ENCODE measurements at places on chromosomes 3 and 15. TPM values are rescaled to one million over a fixed set of nuclear protein-coding genes. Genes with fewer than 3 reads are reported as not detected.
A peak's percentile ranks its signal among the peaks of the same experiment; 100 is the strongest.

Gene P2RY1
- total RNA-seq = 6.8 TPM

Gene SLC24A1
- 5.5 TPM for total RNA-seq

DNA sequence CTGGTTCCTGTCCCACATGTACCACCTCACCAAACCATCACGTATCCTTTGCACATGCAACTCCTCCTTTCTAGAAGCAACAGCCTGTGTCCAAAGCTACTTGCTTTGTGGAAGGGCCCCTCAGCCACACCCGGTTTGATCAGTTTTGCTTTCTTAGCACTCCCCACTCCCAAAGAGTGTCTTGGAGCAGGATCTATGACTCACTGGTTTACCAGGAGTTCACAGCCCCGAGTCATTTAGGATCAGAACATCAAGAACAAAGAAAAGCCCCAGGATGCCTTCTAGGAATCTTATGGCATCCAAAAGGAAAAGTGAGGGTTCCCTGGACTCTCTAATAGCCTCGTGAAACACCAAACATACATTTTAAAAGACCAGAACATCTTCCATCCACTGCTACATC is 50.7 kb upstream of the IGF1R start:
- no peak for DNase-seq

DNA sequence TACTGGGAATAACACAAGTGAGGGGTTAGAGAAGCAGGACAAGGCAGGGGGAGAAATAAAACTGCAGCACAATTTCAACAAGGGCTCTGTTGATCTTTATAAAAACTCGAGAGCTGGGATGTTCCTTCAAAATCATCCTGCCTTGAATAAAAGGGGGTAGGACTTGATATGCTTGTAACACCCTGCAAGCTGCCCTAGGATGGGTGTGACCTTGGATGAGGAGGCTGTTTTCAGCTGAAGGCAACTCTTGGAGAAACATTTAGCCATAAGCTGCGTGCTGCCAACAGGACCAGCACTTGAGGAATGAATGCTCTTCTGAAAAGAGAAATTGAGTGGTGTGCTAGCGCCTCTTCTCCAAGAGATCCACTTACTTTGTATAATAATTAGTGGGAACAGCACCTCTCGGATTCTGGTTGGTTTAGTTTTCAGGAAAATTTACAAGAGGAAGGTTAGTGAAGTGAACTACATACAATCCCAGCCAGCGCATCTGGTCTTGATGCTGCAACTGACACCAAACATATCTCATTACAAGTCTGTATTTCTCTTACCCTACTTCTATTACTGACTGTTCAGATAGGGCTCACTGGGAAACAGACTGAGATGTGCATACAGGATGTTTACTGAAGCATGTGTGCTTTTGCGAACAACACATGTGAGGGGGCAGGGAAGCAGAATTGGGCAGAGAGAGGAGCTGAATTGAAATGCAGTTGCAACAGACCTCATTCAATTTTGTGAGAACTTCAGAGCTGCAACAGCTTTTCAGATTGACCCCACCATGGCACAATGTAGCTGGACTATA is 643.0 kb upstream of the GOLIM4 start:
- no peak for DNase-seq

GRCh38 chr3:131020122-131020693 is 6.4 kb downstream of the ASTE1 start:
- DNase-seq = peak; percentile 39

DNA sequence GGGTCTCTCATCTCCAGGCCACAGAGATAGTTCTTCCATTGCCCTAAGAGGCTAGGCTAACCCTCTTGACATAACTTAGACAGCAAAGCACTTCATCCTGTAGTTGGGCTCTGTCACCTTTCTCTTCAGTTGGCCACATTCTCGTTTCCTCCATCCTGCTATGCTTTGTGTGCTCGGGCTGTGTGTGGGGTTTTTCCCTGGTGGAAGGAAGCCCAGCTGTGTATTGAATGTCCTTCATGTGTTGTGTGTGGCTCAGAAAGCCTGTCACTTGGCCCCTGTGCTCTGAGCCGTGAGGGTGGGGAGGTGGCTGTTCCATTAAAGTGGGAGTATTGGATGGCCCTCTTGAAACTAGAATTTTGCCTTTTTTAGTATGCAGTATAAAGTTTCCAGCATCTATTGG is 8.8 kb upstream of the EXOG start:
- DNase-seq = no peak

DNA sequence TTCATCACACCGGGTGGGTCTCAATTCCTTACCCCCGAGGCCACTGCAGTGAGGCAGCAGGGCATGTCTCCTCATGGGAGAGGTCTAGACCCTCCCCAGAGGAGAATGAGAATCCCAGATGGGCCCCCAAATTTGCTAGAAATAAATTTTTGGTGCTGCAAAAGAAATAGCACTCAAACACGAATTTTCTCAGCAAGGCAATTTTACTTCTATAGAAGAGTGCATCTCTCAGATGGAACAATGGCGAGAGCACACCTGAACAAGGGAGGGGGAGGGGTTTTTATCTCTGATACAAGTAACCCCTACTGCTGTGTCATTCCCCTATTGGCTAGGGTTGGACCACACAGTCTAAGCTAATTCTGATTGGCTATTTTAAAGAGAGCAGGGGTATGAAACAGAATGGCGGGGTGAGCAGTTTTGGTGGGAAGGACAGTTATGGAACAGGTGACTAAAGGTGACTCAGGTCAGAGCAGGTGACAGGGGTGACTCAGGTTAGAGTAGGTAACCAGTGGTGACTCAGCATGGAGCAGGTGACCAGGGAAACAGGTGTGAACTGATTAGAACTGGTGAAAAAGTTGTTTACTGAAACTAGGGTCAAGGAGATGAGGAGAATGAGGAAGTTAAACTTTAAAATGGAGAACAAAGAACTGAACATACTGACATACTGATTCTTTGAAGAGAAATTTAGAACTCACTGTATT is 93.0 kb upstream of the WNT7A start:
- no peak for DNase-seq

DNA sequence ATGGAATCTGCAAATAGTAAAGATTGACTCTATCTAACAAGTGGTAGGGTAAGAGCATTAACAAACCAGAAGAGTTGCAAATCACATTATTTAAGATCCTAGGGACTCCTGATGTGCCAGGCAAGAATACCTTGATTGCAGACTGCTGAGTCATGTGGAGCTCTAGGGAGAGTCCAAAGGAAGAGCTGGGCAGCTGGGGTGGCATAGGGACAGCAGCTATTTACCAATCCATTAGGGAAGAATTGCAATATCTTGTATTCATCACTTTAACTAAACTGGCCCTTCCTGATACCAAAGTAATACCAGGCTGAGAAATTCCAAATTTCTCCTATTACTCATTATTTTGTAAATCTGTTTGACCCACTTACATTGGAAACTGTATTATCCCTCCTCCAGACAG is 52.2 kb upstream of the ACP3 start:
- DNase-seq = no peak

GRCh38 chr15:44066211-44066827 is 128.8 kb downstream of the FRMD5 start:
- DNase-seq = peak; percentile 14

- DNase-seq = no peak
Observed at GRCh38 chr15:92429378-92430068, 35.8 kb downstream of the ST8SIA2 start.
